ENCODE measurements at places on chromosomes 3 and 15.
A peak's percentile ranks its signal among the peaks of the same experiment; 100 is the strongest.

DNA sequence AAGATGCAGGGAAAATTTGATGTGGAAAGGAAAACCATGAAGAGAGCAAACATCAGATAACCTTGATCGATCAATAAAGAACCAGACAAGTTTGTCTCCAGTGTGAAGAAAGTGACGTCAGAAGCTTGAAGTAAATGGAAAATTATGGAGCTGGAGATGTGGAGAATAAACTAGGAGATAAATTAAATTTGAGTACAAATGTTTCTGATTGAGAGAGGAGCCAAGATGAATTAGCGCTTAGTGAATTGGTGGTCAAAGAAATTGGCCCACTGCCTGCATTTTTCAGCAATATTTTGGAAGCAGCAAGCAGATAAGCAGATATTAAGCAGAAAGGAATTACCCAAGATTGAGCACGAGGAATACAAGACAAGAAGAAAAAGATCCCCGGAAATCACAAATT lies 567.3 kb upstream of the ZNF385D start:
- no peak for DNase-seq

GRCh38 chr3:108507902-108508301 lies 2.5 kb downstream of the MYH15 start:
- DNase-seq: no peak

DNA sequence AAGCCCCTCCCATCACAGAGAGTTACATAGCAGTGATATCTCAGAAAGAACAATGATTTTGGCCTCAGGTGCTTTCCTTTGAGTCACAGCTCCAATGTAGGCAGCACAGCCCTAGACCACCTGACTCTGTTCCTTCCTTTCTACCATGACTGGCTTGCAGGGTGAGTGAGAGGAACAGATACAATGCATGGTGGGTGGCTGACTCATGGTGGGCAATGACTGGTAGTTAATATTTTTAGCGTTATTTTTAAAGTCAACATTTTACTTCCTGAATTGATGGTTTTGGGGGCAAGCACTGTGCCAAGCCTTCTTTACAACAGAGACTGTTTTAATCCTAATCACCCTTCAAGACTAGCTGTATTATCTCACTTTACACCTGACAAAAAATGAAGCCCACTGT lies 32.8 kb upstream of the ST3GAL6 start:
- no peak for DNase-seq

DNA sequence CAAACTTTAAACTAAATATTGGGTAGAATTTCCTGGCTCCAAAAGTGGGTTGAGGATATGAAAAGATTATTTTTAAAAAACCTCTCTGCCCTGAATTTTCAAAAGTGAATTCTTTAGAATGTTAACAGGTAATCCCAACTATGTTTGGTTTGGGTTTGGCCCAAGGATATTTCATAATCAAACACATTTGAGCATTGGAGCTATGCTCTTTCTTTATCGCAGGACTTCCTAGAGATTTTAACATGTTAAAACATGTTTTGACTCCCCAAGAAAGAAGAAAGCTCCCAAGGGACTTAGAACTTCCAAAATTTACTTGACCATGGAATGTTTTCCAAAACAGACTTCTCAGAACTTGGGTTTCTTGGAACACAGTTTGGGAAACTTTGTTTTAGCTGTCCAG lies 75.6 kb upstream of the SYNPR start:
- DNase-seq: no peak

GRCh38 chr15:67025719-67026609 lies 39.4 kb upstream of the SMAD3 start:
- no peak for DNase-seq

DNA sequence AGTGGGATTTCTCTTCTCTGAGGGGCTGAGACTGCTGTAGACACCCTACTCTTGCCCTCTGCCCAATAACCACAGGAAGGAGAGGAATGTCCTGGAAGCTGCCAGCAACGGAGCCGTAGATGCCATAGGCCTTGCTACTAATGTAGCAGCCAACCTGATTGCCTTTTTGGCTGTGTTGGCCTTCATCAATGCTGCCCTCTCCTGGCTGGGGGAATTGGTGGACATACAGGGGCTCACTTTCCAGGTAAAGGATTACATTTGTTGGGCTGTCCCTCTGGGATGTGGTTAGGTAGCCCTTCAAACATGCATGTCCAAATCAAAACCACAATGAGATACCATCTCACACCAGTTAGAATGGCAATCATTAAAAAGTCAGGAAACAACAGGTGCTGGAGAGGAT lies 16.1 kb downstream of the SLC28A2 start:
- DNase-seq: peak; percentile 24

DNA sequence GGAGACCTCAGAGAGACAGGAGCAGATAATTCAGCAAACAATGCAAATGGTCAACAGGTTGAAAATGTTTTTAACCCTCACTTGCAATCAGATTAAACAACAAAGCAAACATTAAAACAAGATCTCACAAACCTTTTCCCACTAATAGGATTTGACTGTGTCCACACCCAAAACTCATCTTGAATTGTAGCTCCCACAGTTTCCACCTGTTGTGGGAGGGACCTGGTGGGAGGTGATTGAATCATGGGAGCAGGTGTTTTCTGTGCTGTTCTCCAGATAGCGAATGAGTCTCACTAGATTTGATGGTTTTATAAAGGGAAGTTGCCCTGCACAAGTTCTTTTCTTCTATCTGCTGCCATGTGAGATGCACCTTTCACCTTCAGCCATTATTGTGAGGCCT lies 1.3 kb upstream of the LYSMD4 start:
- no peak for DNase-seq

DNA sequence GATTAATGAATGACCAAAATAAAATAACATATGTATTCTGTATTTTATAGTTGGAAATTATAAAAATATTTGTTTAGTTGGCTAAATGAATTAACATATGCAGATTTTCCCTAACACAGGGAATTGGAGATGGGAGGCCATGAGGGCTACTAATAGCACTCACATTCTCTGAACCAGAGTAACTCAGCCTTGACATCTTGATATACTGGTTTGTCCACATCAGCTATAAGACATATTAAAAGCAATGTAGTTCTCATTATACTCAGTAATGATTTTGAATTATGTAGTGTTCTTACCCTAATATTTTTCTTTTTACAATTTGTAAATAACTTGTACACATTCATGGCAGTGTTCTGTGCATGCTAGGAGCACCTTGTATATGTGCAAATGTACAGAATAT lies 255.9 kb downstream of the EPHA6 start:
- DNase-seq: no peak

GRCh38 chr3:39013921-39014509 lies 37.7 kb downstream of the SCN11A start:
- no peak for DNase-seq

DNA sequence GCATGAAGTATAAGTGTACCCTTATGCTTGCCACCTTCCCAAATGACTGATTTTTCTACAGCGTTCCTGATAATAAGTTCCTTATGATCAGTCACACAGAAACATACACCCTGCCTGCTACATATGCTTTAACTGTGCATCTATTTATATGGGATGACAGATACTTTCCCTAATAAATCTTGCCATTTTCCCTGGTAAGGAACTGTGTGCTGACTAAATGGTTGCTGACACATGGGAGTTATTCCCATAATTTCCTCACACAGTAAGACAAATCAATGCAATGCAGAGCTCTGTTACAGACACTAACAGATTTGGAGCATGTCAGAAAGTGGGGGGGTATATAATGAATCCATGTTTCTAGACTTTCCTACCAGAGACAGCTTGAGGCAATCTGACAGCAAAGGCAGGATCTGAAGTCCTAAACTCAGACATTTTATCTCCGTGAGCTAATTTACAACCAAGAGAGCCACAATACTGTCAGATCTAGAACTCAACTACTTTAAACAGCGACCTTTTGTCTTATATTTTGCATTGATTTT lies 86.9 kb upstream of the TCF12 start:
- no peak for DNase-seq

GRCh38 chr15:82919231-82919886 lies 33.2 kb downstream of the HOMER2 start:
- no peak for DNase-seq

DNA sequence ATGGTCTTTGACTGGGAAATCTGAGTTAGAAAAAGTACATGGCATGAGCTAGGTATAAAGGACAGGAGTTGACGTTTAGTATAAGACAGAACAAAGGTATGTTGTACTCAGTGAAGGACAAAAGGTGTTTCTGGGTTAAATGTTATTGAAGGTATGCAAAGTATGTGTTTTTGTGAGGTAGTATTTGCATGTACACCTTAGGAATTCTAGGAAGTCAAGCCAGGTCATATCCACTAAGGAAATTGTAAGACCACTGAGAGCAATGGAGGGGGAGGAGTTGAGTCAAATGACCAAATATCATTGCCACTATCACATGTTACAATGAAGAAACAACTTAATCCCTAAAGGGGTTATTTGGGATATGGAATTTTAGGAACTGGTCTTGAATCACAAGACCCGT lies 24.4 kb upstream of the TGFBR2 start:
- no peak for DNase-seq

DNA sequence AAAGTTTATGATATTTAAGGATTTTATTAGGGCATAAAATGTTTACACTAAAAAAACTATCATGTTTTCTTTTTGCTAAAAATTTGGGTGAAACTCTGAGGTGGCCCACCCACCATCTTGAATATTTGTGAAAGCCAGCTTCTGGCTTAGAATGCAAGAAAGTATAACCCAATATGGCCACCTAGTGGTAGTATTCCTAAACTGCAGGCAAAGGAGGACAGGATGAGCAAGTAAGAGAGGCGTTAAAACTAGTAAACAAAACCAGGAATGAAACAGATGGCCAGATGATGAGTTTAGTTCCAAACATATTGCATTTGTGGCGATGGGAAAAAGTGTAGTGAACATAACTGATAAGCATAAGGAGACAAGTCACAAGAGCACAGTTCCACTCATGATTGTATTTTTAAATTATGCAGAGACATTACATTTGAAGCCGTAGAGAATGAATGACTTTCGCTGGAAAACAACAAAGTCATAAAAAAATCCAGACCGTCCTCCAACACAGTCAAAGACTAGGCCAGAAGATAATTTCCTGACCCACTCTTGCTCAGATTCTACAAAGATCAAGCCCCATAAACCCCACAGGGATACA lies 103.3 kb upstream of the PRTG start:
- DNase-seq: peak; percentile 57

GRCh38 chr15:100623301-100623700 lies 20.9 kb downstream of the ASB7 start:
- no peak for DNase-seq

GRCh38 chr3:171442184-171442583 lies 18.0 kb downstream of the TNIK start:
- no peak for DNase-seq

GRCh38 chr3:5187920-5188418 lies 462 bp downstream of the EDEM1 start:
- DNase-seq: peak; percentile 61

DNA sequence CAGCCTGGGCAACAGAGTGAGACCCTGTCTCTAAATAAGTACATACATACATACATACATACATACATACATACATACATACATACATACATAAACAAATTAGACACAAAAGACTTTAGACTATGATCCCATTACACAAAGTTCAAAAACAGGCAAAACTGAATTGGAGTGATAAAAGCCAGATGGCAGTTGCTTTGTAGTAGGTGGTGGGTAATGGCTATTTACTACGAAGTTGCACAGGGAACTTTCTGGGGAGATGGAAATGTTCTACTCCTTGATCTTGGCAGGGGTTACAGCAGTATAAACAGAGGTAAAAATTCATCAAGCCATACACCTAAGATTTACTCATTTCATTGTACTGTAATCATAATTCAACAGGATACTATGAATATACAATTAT lies 63.7 kb upstream of the HRH1 start:
- DNase-seq: no peak

GRCh38 chr3:190178779-190179178 lies 58.1 kb upstream of the P3H2 start:
- no peak for DNase-seq

DNA sequence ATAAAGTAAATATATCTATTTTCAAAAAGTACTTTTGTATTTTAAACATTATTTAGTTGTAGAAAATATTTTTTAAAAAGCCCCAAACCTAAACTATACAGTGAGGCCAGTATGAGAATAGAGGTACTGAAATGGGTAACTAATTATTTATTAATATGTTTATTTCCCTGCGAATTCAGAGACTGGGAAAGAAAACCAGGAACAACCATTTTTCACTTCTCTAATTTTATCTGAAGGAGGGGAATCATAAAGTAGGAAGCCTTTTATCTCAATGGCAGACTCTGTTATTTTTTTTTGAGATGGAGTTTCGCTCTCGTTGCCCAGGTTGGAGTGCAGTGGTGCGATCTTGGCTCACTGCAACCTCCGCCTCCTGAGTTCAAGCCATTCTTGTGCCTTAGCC lies 63.6 kb upstream of the TRAK1 start:
- no peak for DNase-seq

DNA sequence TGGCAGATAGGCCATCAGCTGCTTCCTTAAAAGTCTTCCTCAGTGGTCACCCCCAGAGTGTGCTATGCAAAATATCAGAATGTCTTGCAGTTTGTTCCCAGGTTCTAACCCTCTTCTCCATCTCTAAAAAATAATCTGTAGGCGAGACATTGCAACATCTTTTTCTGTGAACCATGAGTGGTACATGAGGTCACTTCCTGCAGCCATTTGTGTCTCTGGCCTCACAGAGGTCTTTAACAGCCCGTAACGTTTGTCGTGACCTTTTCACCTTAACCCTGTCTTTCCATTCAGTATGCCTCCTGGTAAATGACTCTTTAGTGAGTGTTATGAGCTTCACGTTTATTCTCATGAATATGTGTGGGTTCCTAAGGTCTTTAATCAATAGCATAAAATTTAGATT lies 145.4 kb downstream of the KLHL25 start:
- DNase-seq: no peak

- no peak for DNase-seq
Observed at GRCh38 chr3:9687514-9687913, 16.1 kb upstream of the CPNE9 start.

- DNase-seq: no peak
Observed at GRCh38 chr3:88058306-88058580, 562 bp downstream of the CGGBP1 start.

GRCh38 chr3:107128946-107129345 lies 248.3 kb upstream of the CCDC54 start:
- no peak for DNase-seq

All from activated naive CD4-positive, alpha-beta T cell treated with anti-CD3 and anti-CD28 coated beads, Interleukin-2, amount 10 ng/mL, durations not matched to agents 7 days and 5 days (primary cell).